ENCODE measurements at places on chromosomes 3 and 15. TPM values are rescaled to one million over a fixed set of nuclear protein-coding genes. Genes with fewer than 3 reads are reported as not detected.

- peaks cover 4% of the 10 kb centered on the region for H3K27me3 ChIP-seq
- no peaks in the 10 kb centered on the region for H3K36me3 ChIP-seq
- DNase-seq: no peak
- H3K4me3 ChIP-seq: no peak overlapping the region
- H3K27ac ChIP-seq: no peak overlapping the region
- no peaks in the 10 kb centered on the region for H3K4me1 ChIP-seq
These were observed 12.7 kb downstream of the TMPRSS7 start for GRCh38 chr3:112047264-112047663.

- DNase-seq: no peak
- no peak overlapping the region for H3K4me3 ChIP-seq
- no peaks in the 10 kb centered on the region for H3K36me3 ChIP-seq
These were observed 93.2 kb downstream of the TP63 start for GRCh38 chr3:189724356-189724755.

DNA sequence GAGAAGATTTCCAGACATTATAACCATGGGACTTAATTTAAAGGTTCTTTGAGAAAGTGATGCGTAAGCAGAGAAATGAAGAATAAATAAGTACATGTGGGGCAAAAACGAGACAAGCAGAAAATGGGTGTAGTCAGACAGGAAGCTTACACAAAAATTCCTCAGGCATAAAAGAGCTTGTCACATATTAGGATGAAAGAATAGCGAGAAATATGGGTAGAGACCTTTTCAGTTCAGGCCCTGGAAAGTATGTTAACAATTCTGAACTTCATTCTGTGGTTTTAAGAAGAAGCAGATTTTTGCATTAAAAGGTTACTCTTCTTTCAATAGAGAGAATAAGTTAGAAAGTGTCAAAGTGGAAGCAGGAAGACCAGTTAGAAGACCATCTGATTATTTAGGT lies 352.4 kb downstream of the ROBO1 start:
- no peaks in the 10 kb centered on the region for H3K36me3 ChIP-seq
- H3K27ac ChIP-seq: no peak overlapping the region
- H3K4me1 ChIP-seq: no peaks in the 10 kb centered on the region
- no peak for DNase-seq

DNA sequence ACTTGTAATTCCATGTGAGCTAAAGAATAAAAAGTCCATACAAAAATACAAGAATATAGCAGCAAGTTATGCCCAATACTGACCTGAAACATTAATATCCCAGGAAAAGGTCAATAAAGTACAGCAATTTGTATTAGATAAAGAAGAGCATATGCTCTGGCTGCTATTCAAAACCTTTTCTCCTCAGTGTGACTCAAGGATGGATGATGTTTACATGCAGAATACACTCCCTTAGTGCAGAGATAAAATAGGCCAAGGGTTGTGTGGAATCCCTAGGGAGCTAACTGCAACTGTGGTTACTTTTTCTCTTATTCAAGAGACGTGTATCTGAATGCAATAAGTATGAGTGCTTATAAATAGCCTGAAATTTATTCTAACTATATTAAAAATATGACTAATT lies 78.7 kb downstream of the SLC9A9 start:
- H3K27ac ChIP-seq: no peak overlapping the region
- no peak overlapping the region for H3K4me3 ChIP-seq
- H3K4me1 ChIP-seq: peaks cover 15% of the 10 kb centered on the region
- no peak for DNase-seq
- no peaks in the 10 kb centered on the region for H3K27me3 ChIP-seq

The CPNE9 gene
- total RNA-seq: not detected

The HEXA gene
- total RNA-seq: 51.1 TPM

The SRGAP3 gene
- 7.9 TPM for total RNA-seq

The CCR8 gene
- total RNA-seq: not detected

The SMCO1 gene
- total RNA-seq: not detected
